ENCODE measurements at places on chromosomes 4 and X.
A peak's percentile ranks its signal among the peaks of the same experiment; 100 is the strongest.

DNA sequence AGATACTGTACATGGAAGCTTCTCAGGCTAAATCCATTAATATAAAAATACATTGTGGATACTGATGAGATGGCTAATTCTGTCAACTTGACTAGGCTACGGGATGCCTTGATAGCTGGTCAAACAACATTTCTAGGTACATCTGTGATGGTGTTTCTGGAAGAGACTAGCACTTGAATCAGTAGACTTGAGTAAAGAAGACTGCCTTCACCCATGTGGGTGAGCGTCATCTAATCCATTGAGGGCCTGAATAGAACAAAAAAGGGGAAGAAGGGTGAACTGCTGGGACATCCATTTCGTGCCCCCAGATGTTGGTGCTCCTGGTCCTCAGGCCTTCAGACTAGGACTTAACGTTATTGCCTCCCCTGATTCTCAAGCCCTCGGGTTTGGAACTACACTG is 3.7 kb upstream of the SRP72 start:
- no peak for DNase-seq

GRCh38 chr4:182625193-182625592 is 292.0 kb downstream of the DCTD start:
- no peak for DNase-seq

DNA sequence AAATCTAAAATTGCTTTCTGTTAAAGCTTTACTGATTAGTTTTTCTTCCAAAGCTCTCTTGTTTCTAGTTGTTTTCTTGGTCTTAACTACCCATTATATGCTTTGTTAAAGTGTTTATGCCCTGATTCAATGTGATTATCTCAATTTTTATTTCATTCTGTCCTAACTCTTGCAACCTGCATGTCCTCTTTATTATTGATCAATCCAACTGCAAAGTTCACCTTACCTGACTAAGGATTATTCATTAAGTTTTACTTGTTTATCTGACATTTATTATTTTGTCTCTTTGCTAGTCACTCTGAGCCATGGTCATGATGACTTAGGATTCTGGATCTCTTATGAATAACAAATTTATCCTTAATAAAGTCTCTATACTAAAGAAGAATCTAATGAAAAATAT is 15.8 kb downstream of the UGT2B10 start:
- DNase-seq: no peak

DNA sequence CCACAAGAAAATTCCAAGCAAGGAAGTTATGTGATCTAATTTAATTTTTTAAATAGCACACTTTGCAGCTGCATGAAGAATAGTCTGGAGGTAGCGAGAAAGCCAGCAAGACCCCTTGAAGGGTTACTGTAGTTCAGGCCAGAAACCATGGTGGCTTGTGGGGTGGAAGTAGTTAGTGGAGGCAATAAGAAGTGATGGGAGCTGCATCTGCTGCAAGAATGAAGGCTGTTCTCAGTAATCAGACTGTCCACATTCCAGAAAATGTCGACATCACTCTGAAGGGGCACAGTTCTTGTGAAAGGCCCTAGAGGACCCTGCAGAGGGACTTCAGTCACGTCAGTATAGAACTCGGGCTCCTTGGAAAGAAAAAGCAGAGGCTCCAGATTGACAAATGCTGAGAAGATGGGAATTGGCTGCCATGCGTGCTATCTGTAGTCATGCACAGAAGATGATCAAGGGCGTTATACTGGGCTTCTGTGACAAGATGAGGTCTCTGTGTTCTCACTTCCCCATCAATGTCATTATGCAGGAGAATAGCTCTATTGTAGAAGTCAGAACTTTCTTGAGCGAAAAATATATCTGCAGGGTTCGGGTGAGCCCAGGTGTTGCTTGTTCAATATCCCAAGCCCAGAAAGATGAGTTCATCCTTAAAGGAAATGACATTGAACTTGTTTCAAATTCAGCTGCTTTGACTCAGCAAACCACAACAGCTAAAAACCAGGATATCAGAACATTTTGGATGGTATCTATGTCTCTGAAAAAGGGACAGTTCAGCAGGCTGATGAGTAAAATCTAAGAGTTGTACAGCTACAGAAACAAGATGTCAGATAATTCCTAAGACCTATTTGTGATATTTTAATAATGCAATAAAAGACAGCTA is 254.2 kb downstream of the CBR4 start:
- no peak for DNase-seq

DNA sequence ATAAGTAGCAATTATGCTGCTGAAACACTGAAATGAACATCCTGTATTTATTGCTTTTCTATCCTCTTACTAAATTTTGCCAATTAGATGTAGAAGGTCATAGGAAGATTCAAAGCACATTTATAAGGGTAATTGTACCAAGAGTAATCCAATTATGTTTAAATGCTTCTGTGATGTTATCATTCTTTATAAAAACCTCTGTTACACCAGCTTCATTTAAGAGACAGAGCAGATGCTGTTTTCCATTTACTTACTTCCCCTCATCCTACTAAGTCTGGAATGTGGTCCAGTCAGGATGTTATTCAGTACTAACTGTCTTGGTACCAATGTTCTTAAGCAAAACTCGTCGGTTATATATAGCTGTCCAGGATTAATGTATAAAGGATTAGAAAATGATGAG is 539.6 kb downstream of the PDHA2 start:
- DNase-seq: no peak

- DNase-seq: no peak
Measured at GRCh38 chrX:38216642-38217041, 4.0 kb downstream of the SRPX start.

GRCh38 chrX:54042609-54043021 is 1.7 kb downstream of the PHF8 start:
- DNase-seq: peak; percentile 73

DNA sequence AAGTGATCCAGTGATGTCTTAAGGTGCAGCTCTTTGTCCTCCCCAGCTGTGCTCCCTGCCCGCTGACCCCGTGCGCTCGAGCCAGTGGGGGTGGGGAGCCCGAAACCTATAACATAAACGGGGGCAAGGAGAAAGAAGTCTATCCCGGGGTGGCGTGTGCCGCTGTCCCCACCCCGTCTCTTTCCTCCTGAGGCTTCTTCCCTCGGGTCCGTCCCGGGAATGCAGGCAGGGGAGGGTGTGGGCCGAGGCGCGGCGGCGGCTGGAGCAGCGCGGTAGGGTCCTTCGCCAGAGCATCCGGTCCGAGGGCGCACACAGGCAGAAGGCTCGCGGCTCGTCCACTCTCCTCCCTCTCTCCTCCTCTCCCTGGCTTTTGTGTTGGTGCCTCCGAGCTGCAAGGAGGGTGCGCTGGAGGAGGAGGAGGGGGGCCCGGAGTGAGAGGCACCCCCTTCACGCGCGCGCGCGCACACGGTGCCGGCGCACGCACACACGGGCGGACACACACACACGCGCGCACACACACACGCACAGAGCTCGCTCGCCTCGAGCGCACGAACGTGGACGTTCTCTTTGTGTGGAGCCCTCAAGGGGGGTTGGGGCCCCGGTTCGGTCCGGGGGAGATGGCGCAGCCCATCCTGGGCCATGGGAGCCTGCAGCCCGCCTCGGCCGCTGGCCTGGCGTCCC is at the start of gene RAB33A:
Gene RAB33A (plus strand): TSS at position 517 of the 681 bp plus-strand sequence. CDS start 101 bp downstream, at position 618.
- DNase-seq: no peak

GRCh38 chr4:167380964-167381363 is 146.7 kb upstream of the SPOCK3 start:
- DNase-seq: no peak

DNA sequence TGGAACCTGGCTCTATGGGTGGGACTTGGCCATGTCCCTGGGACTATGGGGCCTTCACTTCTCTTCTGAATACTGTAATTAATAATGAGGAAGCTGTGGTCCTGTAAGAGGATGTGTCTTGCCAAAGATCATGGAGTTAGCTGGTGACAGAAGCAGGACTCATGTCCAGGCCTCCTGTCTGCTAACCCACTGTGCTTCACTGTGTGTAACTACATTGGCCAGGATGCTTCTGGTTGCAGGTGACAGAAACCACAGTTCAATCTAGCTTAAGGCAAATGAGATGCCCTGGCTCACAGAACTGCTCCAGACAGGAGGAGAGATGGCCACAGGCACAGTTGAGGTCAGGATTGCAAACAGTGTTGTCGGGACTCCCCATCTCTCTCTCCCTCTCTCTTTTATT is 3.1 kb downstream of the MTMR1 start:
- DNase-seq: peak; percentile 65

All from common myeloid progenitor, CD34-positive (primary cell).